ENCODE measurements at places on chromosomes 7 and 10.

- DNase-seq = no peak
Measured at GRCh38 chr10:28906934-28907333, 229.6 kb downstream of the BAMBI start.

DNA sequence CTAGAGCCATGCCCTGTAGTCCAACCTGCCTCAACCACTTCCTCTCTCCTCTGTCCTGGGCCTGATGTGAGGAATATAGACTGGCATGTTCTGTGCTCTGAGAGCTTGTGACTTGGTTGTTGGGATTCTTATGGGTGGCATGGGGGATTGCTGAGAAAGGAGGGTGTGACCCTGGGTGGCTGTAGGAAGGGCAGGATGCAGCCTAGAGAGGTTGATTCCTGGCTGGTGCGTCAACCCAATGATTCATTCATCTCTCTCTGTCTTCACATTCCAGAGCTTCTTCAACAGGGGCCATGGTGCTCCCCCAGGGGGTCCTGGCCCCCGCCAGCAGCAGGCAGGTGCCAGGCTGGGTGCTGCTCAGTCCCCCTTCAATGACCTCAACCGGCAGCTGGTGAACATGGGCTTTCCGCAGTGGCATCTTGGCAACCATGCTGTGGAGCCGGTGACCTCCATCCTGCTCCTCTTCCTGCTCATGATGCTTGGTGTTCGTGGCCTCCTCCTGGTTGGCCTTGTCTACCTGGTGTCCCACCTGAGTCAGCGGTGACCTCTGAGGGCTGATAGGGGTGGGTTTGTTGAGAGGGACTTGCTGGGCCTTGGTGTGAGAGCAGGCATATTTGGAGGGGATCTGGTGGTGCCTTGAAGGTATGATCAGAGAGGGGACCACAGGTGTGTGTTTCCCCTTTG, 2.6 kb downstream of the FAM241B start:
- no peak for DNase-seq

DNA sequence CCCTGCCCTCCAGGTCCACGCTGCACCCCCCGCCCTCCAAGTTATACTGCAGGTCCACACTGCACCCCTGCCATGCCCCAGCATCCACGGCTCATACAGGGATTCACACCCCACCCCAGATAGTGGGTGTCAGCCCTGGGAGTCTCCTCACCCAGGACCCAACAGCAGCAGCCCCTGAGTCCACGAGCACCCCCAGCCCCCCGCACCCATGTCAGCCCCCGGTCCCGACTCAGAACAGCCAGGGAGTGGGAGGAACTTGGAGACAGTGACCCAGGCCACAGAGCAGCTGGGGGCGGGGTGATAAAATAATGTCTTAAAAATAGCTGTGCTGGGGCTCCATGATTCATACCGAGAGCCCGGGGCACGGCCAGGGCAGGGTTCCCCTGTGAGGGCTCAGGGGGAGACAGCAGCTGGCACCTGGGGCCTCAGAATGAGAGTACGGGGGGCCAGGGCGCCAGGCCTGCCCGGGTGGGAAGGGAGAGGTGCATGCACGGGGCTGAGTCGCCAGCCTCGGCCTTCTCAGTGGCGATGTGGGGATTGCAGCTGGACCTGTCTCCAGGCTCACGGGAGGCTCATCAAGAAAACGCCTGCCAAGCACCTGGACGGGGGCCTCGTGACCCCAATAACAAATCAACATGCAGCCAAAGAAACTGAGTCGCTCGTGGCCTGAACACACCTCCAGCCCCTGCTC, 29.8 kb downstream of the ADAP1 start:
- peak; percentile 53 for DNase-seq

GRCh38 chr7:51010534-51010933, 227.8 kb upstream of the GRB10 start:
- no peak for DNase-seq

DNA sequence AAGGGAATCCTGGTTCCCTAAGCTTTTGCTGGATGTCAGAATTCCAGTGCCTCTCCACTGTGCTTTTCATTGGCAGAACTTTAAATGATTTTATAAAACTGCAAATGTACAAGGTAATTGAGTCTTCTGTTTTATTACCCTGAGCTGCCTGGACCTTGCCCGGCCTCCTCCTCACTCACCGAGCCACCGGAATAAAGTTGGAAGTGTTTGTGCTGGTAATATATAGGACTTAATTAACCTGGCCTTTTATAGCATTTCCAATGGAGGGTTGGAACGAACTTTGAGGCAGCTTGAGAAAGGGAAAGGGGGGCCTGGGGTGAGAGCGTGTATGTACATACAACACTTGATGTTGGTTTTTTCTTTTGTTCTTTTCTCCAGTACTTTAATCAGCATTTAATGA, 43.4 kb downstream of the ZNF503 start:
- no peak for DNase-seq

- no peak for DNase-seq
Measured at GRCh38 chr10:97644936-97645335, 4.5 kb downstream of the PI4K2A start.

Measured in stimulated activated CD4-positive, alpha-beta T cell treated with anti-CD3 and anti-CD28 coated beads, TNF-alpha, amount 100 ng/mL, for 48 hours (primary cell).